CD4-positive, CD25-positive, alpha-beta regulatory T cell (primary cell): ENCODE measurements at places on chromosomes 12 and 14.

- DNase-seq = no peak
Measured at GRCh38 chr14:38578278-38578681, 322.4 kb upstream of the CLEC14A start.

DNA sequence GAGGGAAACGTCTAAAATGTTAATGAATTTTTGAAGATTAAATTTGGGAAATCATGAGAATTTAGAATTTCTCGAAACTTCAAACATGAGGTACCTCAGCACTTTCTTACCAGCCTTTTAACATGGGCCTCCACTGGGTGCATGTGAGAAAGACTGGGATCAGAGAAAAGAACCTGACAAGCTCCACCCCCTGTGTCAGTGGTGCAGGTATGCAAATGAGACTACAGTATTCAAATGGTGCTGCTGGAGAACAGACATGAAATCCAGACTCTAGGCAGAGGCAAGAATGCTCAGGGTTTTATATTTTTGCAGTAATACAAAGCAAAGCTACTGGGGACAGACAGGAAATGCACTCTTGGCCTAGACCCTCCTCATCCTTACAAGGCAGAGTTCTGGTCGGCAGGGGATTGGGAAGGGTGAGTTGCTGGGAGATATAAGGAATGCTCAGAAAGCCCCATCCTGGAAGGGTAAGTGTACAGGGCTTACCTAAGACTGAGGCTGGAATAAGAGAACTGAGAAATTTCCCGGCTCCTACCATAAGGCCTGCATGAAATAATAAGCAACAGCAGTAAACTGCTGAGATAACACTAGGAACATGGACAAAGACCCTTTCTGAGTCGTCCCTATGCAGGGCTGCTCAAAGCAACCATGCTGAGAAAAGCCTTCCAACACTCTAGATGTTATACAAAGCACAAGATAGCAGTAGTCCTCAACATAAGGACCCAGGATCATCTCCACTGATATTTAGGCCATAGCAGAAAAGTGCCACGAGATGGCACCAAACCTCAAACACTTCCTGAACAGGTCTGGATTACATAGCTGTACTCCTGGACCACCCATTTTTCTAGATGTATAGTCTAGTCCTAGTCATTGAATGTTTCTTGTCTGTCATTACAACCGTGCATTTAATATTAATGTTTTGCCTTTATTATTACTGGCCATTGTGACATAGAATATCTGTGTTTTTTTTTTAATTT, 260.8 kb downstream of the RASSF9 start:
- DNase-seq = peak; percentile 7

DNA sequence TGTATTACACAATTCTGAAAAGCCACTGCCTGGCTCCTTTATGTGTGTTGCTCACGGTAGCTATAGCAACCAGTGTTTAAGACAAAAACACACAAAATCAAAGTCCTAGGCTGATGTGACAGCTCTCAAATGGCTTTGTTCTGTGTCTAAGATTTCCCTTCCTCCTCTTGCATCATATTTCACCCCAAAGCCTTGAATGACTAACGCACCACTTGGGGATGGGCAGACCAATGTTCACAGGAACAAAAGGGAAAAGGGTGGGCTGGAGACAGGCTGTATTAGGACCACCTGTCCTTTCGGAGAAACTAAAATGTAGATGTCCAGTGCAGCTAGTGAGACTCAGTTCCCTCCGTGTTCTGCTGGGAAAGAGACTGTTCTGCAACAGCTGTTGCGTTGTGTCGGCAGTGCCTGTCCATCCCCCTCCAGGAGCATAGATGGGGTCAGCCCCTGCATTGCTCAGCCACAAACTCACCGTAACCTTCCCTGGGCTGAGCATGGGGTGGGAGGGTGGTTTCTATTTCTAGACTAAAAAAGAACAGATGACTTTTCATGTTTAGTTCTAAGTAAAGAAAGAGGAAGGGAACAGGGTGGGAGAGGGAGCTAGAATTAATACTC, 26.8 kb upstream of the DAAM1 start:
- DNase-seq = no peak

DNA sequence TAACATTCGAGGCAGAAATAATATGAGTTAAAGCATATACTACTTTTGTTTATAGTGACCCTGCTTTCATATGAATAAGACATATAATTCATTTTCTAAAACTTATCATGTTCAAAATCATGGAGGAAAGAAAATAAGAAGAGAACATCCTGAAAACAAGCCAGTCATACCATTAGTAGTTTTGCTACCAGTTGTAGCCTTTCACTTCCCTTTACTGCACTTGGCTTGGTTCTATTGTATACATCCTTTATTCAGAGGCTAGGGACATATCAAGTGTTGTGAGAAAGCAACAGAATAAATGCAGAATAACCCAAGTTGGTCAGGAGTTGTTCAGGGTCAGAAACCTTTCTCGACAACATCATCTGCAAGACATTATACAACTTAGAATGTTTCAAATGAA, 598.7 kb downstream of the SOX5 start:
- no peak for DNase-seq

DNA sequence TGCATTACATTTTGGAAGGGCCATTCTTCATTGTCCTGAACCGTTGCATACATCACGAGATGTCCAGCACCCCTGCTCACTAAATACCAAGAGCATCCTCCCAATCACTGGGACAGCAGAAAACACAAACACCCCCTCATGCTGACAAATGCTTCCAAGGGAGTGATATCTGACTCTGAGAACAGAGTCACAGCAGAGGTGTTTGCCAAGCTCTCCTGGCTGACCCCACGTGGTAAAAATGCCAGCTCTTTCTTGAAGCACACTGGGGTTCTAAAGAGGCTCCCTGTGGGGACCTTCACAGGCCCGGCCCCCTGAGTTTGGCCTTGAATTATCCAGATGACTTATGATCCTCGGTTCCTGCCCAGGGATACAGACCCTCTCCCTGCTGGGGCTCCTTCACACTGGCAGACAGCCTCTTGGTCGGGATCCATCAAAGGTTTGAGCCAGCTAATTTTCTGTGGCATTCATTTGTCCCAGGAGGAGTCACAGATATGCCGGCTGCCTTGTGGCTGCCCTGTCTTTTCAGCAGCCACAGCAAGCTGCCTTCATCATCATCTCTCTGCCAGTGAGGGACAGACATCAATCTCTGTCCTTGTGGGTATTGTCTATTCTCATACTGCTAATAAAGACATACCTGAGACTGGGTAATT, 43.1 kb upstream of the PSMC1 start:
- DNase-seq = no peak
